ENCODE measurements at places on chromosomes 4 and X. TPM values are rescaled to one million over a fixed set of nuclear protein-coding genes. Genes with fewer than 3 reads are reported as not detected.

The IQCM gene
- not detected for total RNA-seq

The HERC5 gene
- 5.1 TPM for total RNA-seq

The AREG gene
- total RNA-seq = 5.9 TPM

The KIF4A gene
- 23.8 TPM for total RNA-seq

The LEF1 gene
- 0.28 TPM for total RNA-seq

The DUSP21 gene
- total RNA-seq = not detected

The SLC10A4 gene
- total RNA-seq = 0.28 TPM

The PIN4 gene
- 9.6 TPM for total RNA-seq

The STK26 gene
- 11.7 TPM for total RNA-seq

The GSTCD gene
- total RNA-seq = 16.6 TPM

The COL4A6 gene
- 3.7 TPM for total RNA-seq

The BOD1L1 gene
- 29.9 TPM for total RNA-seq

The TMEM150C gene
- 0.38 TPM for total RNA-seq

The STIM2 gene
- 12.5 TPM for total RNA-seq

The FAM184B gene
- total RNA-seq = under 0.01 TPM

The MAGEE2 gene
- not detected for total RNA-seq

The ARHGAP36 gene
- total RNA-seq = not detected

The MAGEA11 gene
- total RNA-seq = not detected

The IBSP gene
- total RNA-seq = 0.19 TPM

The SORBS2 gene
- 22.6 TPM for total RNA-seq

The GPR119 gene
- total RNA-seq = not detected

The MAGED4 gene
- total RNA-seq = 18.6 TPM

The TRPC5OS gene
- not detected for total RNA-seq

The AFF1 gene
- total RNA-seq = 9.4 TPM

The PRRG1 gene
- total RNA-seq = 15.5 TPM

The RTL3 gene
- 0.19 TPM for total RNA-seq

The SMIM10 gene
- total RNA-seq = 5.4 TPM

The PF4V1 gene
- total RNA-seq = 10.2 TPM

The IRS4 gene
- total RNA-seq = not detected

The SLC10A6 gene
- total RNA-seq = not detected

The POLN gene
- total RNA-seq = 6.2 TPM

The SLC7A11 gene
- 32.0 TPM for total RNA-seq

The SMIM31 gene
- not detected for total RNA-seq

The CLCN5 gene
- 16.3 TPM for total RNA-seq

The FRAS1 gene
- 5.4 TPM for total RNA-seq

The ADGRL3 gene
- 14.1 TPM for total RNA-seq

The NLGN4X gene
- under 0.01 TPM for total RNA-seq
